ENCODE measurements at places on chromosomes 3 and 15. TPM values are rescaled to one million over a fixed set of nuclear protein-coding genes. Genes with fewer than 3 reads are reported as not detected.

DNA sequence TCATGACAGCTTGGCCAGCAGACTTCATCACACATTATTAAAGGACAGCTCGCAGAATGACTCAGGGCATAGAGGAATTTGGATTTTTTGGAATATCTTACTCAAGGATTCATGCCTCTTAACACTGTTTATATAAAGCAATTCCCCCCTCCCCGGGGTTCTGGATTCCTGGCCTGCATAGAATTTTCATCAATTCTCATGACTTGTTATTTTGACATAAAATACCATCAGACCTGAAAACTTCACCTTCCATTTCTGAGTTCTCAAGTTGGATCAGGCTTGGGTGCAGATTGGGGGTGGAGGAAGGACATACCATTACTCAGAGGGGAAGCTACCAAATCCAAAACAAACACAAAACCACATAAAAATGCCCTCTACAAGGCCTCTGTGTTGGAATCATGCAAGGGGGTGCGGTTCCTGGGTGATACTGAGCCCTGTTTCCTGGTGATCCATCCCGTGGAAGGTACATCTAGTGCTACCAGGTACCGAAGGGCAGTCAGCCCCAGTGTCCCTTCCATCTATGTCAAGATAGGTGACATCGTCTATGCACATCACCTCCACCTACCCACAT lies 95.3 kb downstream of the DAPK2 start:
- H3K27ac ChIP-seq, result no peak overlapping the region
- no peaks in the 10 kb centered on the region for H3K4me1 ChIP-seq
- H3K4me3 ChIP-seq, result no peak overlapping the region
- H3K36me3 ChIP-seq, result peaks cover 5% of the 10 kb centered on the region

DNA sequence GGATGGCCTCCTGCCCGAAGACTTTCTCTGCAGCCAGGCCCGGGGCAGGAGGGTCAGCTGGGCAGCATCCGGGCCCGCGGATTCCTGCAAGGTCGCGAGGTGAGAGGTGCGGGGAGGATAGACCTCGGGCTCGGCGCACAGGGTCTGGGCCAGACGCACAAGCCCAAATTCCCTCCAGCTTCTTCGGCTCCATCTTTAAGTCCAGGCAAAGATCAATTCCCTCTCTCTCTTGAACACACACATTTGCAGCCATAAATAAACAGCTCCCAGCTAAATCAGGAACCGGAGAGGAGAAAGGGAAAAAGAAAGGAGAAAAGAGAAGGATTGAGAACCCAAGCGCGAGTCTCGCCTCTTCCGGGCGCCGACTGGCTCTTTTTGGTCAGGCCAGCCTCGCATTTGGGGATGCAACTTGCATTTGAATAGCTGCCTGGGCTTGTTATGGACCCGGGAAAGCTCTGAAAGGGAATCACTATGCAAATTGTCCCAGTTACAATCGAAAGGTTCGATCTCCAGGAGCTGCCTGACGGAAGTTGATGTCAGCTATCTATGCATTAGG lies 14.5 kb upstream of the ONECUT1 start:
- H3K36me3 ChIP-seq, result no peaks in the 10 kb centered on the region
- peaks cover 35% of the 10 kb centered on the region for H3K4me1 ChIP-seq
- peak overlapping the region; percentile 57 for H3K4me3 ChIP-seq
- no peak overlapping the region for H3K27ac ChIP-seq

DNA sequence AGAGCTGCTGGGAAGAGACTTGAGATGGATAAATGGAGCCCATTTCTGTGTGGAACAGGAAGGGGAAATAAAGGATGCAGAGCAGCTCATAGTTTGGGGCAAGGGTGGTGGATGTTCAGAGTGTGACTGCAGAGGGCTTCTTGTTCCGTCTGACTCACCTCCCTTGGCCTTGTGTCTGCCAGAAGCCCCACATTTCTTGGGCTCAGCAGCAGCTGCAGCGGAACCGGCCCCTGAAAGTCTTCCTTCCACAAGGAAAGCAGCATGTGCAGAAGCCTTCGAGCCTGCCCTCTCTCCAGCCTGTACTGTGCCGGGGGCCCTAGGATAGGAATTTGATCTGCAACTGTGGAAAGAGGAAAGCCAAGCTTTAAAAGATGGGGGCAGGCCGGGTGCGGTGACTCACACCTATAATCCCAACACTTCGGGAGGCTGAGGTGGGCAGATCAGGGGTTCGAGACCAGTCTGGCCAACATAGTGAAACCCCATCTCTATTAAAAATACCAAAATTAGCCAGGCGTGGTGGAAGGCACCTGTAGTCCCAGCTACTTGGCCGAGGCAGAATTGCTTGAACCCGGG lies 11.5 kb downstream of the CDAN1 start:
- H3K4me1 ChIP-seq, result no peaks in the 10 kb centered on the region
- no peak overlapping the region for H3K4me3 ChIP-seq
- H3K27ac ChIP-seq, result no peak overlapping the region

- H3K36me3 ChIP-seq, result peaks cover 4% of the 10 kb centered on the region
- H3K4me1 ChIP-seq, result peaks cover 24% of the 10 kb centered on the region
- no peak for DNase-seq
- H3K27ac ChIP-seq, result no peak overlapping the region
- H3K27me3 ChIP-seq, result no peaks in the 10 kb centered on the region
Observed at GRCh38 chr3:107670986-107671385, 148.2 kb downstream of the BBX start.

GRCh38 chr15:51699373-51699772 lies 18.1 kb downstream of the SCG3 start:
- no peaks in the 10 kb centered on the region for H3K36me3 ChIP-seq
- no peak for DNase-seq

DNA sequence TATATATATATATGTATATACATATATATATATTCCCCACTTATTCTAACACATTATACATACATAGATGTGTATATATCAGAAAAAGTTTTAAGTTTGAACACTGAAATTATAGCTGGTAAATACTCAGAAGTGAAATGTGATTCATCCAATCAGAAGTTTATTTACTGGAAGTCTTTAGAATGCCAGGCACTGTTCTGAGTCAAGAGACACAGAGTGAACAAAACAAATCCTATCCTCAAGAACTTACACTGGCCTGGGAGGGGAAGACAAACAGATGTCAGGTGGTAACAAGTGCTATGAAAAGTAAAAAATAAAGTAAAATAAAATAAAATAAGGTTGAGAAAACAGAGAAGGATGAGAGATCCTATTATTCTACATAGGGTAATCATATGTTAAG lies 13.4 kb downstream of the DHX36 start:
- H3K4me3 ChIP-seq, result no peak overlapping the region
- H3K36me3 ChIP-seq, result peaks cover 66% of the 10 kb centered on the region
- no peaks in the 10 kb centered on the region for H3K4me1 ChIP-seq
- no peak for DNase-seq
- no peak overlapping the region for H3K27ac ChIP-seq
- H3K27me3 ChIP-seq, result no peaks in the 10 kb centered on the region

- peaks cover 32% of the 10 kb centered on the region for H3K4me1 ChIP-seq
- H3K36me3 ChIP-seq, result no peaks in the 10 kb centered on the region
- DNase-seq, result no peak
- no peaks in the 10 kb centered on the region for H3K27me3 ChIP-seq
- peak overlapping the region; percentile 40 for H3K4me3 ChIP-seq
- H3K27ac ChIP-seq, result peak overlapping the region; percentile 72
Observed at GRCh38 chr3:114745322-114746240, 401.5 kb downstream of the ZBTB20 start.

GRCh38 chr3:137835096-137835495 lies 71.0 kb downstream of the SOX14 start:
- no peak for DNase-seq
- peaks cover 41% of the 10 kb centered on the region for H3K27me3 ChIP-seq
- H3K4me1 ChIP-seq, result no peaks in the 10 kb centered on the region
- H3K27ac ChIP-seq, result no peak overlapping the region

GRCh38 chr15:32856753-32857152 lies 138.9 kb downstream of the GREM1 start:
- DNase-seq, result no peak
- H3K4me3 ChIP-seq, result no peak overlapping the region
- H3K36me3 ChIP-seq, result no peaks in the 10 kb centered on the region
- H3K27me3 ChIP-seq, result no peaks in the 10 kb centered on the region
- no peak overlapping the region for H3K27ac ChIP-seq
- no peaks in the 10 kb centered on the region for H3K4me1 ChIP-seq

DNA sequence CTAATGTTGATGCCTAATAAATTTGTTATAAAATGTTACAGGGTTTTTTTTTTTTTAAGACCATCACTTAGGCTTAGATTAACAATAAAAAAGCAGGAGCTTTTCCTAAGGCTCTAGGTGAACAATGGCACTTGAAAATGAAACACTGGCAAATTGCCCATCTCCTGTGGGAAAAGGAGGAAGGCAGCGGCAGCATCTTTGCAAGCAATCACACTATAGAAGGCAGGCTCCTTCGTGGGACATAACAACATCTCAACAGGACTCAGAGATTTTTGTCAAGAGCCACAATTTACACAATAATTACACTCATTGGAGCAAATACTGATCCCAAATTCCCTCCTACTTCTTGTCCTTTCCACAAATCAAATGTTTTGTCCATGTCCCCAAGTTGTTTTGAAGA lies 646.7 kb downstream of the ROBO2 start:
- no peaks in the 10 kb centered on the region for H3K36me3 ChIP-seq
- no peak overlapping the region for H3K27ac ChIP-seq
- H3K4me1 ChIP-seq, result no peaks in the 10 kb centered on the region
- no peak for DNase-seq
- no peaks in the 10 kb centered on the region for H3K27me3 ChIP-seq
- H3K4me3 ChIP-seq, result no peak overlapping the region

GRCh38 chr3:178754852-178755510 lies 218.7 kb downstream of the KCNMB2 start:
- no peaks in the 10 kb centered on the region for H3K27me3 ChIP-seq
- H3K4me3 ChIP-seq, result no peak overlapping the region

DNA sequence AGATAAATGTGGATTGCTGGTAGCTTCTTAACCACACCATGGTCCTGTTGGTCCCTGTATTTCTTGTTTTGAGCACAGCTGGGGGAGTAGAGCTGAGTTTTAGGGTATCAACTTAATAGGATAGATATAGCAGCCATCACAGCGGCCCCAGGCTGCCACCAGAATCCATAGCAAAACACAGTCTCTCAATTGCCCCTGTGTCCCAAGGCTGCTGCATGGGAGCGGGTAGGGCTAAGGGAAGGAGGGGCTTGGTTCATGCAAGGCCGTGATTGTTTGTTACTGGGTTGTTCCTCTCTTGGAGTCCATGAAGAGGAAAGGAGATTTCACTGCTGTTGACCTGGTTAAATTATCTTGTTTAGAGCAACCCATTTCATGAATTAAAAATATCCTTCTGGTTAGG lies 22.1 kb downstream of the ARNT2 start:
- no peak overlapping the region for H3K27ac ChIP-seq
- H3K4me1 ChIP-seq, result no peaks in the 10 kb centered on the region
- peaks cover 6% of the 10 kb centered on the region for H3K27me3 ChIP-seq
- H3K4me3 ChIP-seq, result no peak overlapping the region

DNA sequence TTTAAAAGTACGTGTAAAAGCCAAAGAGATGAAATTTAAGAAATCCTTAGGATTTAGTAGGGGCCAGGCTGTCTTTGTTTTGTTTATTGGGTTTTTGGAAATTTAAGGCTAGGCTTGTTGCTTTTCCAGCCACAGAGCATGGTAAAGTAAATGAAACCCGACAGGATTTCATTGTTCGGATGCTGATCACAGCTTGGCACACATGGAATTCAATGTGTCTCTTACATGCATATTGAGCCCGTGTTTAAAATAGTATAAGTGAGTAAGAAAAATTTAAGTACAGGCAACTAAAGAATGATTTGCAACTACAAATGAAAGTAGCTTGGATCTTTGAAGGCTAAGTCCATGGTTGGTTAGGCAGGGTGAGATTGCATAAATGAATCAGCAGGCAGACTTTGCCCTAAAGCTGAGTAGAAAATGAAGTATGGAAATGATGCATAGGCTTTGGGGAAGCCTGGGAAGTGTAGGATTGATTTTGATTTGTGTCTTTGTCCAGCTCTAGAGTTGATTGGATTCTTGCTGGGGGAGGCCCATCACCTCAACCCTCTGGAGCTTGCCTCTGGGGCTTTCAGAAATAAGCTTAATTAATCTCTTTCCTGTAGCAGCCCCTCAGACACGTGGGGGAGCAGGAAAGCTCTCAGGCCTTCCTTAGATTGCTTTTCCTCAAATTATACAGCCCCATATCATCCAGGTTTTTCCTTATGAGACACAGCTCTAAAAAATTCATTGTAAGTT lies 68.2 kb upstream of the ADAMTSL3 start:
- H3K27ac ChIP-seq, result no peak overlapping the region
- DNase-seq, result no peak
- no peak overlapping the region for H3K4me3 ChIP-seq
- no peaks in the 10 kb centered on the region for H3K4me1 ChIP-seq
- no peaks in the 10 kb centered on the region for H3K36me3 ChIP-seq

DNA sequence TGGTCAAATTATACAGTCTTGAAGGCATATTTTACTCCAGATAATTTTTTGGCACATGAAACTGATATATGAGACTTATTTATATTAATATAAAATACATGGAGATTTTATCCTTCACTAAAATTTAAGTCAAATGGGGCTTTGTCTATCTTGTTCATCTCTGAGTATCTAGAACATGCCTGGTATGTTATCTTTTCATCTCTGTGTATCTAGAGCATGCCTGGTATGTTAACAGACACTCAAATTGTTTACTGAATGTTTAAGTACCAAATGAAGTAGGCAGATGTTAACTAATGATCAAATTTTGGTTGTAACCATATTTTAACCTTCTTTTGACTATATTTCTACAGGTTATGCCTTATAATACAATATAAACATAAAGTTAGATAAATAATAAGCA lies 7.7 kb downstream of the GTF2A2 start:
- no peak overlapping the region for H3K27ac ChIP-seq
- H3K4me1 ChIP-seq, result peaks cover 37% of the 10 kb centered on the region
- no peaks in the 10 kb centered on the region for H3K27me3 ChIP-seq
- no peak overlapping the region for H3K4me3 ChIP-seq
- peaks cover 72% of the 10 kb centered on the region for H3K36me3 ChIP-seq

GRCh38 chr15:26015516-26016075 lies 152.5 kb upstream of the ATP10A start:
- no peak for DNase-seq
- H3K4me3 ChIP-seq, result no peak overlapping the region
- no peaks in the 10 kb centered on the region for H3K36me3 ChIP-seq
- no peaks in the 10 kb centered on the region for H3K4me1 ChIP-seq
- peaks cover 53% of the 10 kb centered on the region for H3K27me3 ChIP-seq
- H3K27ac ChIP-seq, result no peak overlapping the region

DNA sequence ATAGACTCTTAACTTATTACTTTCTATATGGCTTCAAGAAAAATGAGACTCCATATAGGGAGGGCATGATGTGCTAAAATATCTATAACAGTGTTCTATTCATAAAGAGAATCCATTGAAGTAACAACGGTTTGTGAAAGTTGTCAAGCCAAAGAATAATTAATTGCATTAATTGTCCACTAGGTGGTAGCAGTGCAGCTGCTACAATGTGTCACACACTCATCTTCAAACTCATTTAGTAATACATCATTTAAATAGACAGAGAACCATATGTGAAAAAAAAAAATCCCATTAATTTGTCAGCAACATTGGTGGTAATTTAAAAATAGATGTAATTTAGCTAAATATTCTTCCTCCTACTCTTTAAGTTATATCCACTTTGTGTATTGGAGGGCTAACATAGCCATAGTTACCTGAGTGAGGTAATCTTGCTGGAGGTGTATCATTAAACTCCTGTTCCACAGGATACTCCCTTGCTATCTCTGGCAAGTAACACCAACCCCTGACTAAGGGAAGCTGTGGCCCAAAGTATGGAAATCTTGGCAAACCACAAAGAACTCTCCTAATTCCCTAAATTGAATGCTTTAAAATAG lies 3.7 kb upstream of the CPA3 start:
- H3K36me3 ChIP-seq, result no peaks in the 10 kb centered on the region
- no peak overlapping the region for H3K27ac ChIP-seq
- H3K27me3 ChIP-seq, result peaks cover 26% of the 10 kb centered on the region

Gene POLQ
- 0.38 TPM for total RNA-seq

Gene CCR3
- total RNA-seq, result not detected

Gene PSTPIP1
- total RNA-seq, result 3.5 TPM

Gene CTDSPL
- total RNA-seq, result 56.3 TPM

Gene TTC21A
- total RNA-seq, result 2.1 TPM

Gene RASGRF1
- not detected for total RNA-seq

Gene ZMYND10
- not detected for total RNA-seq

Measured in left ventricle myocardium inferior (tissue), 1 donor.